Right lung (tissue), 10 donors: ENCODE measurements at places on chromosomes 5 and 9. TPM values are rescaled to one million over a fixed set of nuclear protein-coding genes. Genes with fewer than 3 reads are reported as not detected.
A peak's percentile ranks its signal among the peaks of the same experiment; 100 is the strongest.

The GABRA6 gene
- polyA plus RNA-seq, result not detected

The CCNI2 gene
- 0.82 TPM for polyA plus RNA-seq

The IRGM gene
- polyA plus RNA-seq, result 0.33 TPM

The GPR151 gene
- polyA plus RNA-seq, result not detected

The STING1 gene
- 70.6 TPM for polyA plus RNA-seq

The ZNF618 gene
- 29.5 TPM for polyA plus RNA-seq

The ADAMTSL1 gene
- 24.9 TPM for polyA plus RNA-seq

The GABRA1 gene
- polyA plus RNA-seq, result 0.60 TPM

The CTXN3 gene
- polyA plus RNA-seq, result not detected

- no peak for DNase-seq
These were observed 638.1 kb downstream of the ACTL7B start for GRCh38 chr9:108217431-108218349.

GRCh38 chr5:33841891-33842290 lies 49.9 kb downstream of the ADAMTS12 start:
- DNase-seq, result no peak

DNA sequence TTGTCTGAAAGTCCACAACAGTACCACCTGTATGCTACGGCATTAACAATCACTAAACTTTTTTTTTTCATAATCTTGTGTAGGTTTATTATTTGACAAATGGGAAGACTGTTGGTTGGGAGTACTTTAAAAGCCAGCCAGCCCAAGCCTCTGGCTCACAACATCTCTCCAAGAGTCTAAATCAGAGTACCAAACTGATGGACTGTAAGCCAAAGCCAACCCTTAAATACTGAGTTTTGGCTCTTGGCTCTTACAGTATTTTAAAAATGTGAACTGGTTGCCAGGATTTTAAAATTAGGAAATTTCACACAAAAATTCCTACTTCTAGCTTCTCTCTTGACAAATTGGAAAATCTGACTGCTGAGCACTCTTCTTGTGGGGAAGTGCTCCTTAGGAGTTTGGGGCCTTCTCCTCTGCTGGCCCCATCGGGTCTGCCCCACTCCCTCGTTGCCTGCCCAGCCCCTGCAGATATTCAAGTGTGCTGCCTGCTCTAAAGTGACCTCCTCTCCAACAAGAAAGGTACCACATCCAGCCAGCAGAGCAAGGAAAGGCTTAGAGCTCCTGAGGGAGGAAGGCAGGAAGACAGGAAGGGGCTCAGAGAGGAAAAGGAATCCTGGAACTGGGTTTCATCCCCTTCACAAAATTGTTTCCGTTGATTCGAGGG lies 21.8 kb upstream of the TMOD1 start:
- no peak for DNase-seq

- DNase-seq, result no peak
These were observed 209.1 kb upstream of the KCNN2 start for GRCh38 chr5:114152656-114153360.

- DNase-seq, result no peak
These were observed 20.0 kb downstream of the MOCS2 start for GRCh38 chr5:53089481-53089991.

DNA sequence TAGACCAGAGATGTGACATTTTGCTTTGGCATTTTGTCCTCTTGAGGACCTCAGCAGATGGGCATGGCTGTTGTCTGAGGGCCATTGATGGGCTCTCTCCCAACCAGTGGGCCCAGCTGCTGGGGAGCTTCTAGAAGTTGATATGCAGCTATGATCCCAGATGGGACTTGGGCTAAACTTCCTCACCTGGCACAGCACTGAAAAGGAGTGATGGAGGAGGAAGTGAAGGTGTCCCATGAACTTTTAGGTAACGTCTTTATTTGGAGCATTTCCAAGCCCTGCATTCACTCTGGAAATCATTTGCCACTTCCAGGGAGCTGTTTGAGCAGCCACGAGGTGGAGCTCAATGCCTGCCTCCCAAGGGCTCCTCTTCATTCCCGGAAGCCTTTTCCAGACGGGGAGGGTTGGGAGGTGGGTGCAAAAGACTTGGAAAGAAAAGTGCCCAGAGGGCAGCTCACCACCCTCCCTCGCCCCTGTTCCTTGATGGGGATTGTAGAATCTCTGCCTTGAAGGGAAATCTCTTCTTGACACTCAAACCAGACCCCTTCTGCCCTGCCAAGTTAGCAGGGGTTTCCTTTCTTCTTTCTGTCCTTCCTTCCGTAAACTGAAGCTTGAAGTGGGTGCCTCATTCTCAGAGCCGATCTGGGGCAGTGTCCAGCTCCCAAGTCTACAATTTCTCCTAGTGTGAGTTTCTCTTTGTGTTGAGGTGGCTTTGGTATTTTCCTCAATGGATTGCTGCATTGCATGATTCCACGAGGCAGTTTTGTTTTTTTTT lies 18.1 kb upstream of the NEUROG1 start:
- no peak for DNase-seq

GRCh38 chr5:2981652-2982051 lies 230.2 kb upstream of the IRX2 start:
- DNase-seq, result no peak

DNA sequence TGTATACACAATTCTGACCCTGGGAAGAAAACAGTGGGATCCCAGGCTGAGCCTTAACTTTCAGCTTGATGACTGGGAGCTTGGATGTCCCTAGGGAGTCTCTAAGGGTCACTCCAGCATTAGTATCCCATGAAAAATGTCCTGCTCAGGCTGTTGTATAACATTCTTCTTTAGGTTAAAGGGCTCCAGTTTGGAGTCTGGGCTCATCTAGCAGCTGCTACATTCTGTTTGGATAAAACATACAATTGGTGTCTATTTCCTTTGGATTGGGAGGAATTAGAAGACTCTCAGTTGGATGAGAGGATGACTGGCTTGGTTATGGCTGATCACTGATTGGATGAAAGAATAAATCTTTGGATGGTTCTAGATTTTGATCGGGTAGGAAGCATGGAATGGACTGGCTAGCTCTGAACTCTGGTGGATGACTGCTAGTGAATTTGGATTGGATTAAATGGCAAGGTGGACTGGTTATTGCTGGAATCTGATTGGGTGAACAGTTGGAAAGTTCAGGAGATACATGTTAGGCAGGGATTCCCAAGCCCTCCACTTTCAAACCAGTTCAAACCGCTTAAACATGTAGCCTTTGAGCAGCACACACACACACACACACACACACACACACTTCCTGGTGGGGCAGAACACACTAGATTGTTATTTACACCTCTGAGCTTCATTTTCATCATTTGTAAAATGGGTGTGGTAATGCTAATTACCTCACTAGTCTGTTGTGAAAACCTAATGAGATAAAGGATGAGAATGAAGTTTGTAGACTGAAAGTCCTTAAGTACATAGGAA lies 7.1 kb upstream of the MYOZ3 start:
- no peak for DNase-seq

GRCh38 chr5:123881759-123882244 lies 369.8 kb downstream of the CSNK1G3 start:
- DNase-seq, result no peak

GRCh38 chr5:146832985-146833732 lies 45.4 kb downstream of the PPP2R2B start:
- no peak for DNase-seq

DNA sequence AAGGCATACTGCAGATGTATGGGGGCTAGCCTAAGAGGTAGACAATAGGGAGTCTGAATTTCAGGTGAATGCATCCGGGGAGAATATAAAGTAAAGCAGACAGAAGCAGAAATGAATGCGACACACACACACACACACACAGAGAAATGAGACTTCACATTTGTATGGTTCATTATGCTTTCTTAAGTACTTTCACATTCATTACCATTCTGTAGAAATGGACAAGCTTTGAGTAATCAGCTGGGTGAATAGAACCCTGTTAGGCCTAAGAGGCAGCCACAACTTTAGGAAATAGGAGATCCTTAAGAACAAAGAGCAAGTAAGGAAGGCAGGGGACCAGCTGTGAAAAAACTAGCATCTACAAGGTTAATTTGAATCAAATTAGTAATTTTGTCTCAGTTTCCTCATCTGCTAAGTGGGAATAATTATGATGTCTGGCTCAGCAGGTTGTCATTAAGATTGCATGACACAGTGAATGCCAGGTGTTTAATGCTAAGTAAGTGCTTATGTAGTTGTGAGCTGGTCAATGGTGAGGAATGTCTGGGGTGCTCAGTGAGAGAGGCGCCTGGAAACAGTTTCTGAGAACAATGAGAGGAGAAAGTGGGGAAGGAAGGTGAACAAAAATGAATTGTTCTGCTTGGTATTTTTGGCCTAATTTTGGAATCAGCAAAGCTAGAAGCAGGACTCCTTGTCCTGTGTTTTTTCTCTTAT lies 265.8 kb upstream of the CLINT1 start:
- DNase-seq, result no peak

GRCh38 chr9:3507395-3508077 lies 18.3 kb downstream of the RFX3 start:
- DNase-seq, result no peak

- DNase-seq, result no peak
These were observed 36.0 kb upstream of the PTPN3 start for GRCh38 chr9:109534151-109534550.

DNA sequence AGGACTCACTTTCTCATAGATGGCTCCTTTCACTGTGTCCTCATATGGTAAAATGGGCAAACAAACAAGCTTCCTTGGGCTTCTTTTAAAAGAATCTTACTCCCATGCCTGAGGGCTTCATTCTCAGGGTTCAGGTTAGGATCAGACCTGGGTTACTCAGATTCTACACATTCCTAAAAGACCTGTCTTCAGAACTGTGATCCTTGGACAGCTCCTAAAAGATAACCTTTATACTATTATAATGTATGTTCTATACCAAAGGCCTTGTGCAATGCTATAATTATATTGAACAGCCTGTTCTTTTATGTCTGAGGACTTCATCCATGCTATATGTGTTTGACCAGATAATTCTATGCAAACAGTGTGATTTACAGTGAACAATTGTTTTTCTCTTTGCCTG lies 264.4 kb upstream of the CDH10 start:
- DNase-seq, result no peak

DNA sequence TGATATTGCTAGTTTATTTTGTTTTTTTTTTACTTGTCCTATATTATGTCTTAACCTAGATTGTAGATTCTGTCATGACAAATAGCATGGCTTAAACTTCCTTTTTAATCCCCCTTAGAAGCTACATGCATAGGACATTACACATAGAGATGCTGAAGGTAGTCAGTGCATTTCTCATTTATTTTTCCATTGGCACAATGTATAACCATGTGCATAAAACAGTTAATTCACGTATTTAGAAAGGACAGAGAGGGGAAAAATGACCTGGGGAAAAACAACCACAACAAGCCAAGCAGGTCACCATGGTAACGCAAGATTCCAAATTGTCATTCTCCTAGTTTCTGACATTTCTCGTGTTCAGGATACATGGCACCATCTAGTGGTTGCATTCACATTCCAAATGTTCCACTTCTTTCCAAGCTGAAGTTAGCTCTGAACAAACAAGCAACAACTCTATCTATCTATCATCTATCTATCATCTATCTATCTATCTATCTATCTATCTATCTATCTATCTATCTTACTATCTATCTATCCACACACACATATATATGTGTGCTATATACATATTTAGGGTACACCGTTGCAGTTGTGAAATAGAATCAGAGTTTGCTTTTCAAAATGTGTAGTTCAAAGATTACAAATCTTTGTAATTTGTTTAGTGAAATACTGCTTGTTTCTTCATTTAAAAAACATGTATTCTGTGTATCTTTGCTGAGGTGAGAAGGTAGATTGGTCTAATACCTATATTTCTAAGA lies 487.2 kb upstream of the ST8SIA4 start:
- DNase-seq, result peak; percentile 21

- peak; percentile 74 for DNase-seq
These were observed 68.4 kb downstream of the PSD2 start for GRCh38 chr5:139863855-139864558.

DNA sequence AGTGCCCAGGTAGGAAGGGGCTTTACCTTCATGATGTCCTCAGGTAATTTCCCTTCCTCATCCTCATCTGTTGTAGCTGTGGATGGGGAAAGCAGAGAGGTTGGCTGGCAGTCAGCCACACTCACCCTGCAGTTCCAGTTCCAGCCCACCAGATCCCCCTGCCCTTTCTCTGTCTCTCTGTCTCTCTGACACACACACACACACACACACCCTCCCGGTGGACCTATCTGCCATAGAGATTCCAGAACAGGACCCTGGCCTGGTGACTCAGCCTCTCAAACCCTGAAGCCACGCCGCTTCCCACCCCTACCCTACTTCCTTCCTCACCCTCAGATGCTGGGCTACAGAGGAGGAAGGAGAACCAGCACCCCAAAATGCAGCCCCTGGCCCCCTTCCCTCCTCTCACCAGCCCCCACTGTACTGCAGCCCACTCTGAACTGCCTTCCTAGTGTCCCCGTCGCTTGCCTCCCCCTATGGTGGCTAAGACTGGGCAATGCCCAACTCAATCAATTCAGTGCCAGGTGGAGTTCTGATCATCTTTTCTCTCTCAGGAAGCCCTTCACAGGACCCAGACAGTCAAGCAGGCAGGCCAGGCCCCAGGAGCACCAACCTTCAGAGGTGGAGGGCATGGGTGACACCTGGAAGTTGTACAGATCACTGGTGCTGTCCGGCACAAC lies 4.8 kb downstream of the IRF1 start:
- DNase-seq, result no peak

DNA sequence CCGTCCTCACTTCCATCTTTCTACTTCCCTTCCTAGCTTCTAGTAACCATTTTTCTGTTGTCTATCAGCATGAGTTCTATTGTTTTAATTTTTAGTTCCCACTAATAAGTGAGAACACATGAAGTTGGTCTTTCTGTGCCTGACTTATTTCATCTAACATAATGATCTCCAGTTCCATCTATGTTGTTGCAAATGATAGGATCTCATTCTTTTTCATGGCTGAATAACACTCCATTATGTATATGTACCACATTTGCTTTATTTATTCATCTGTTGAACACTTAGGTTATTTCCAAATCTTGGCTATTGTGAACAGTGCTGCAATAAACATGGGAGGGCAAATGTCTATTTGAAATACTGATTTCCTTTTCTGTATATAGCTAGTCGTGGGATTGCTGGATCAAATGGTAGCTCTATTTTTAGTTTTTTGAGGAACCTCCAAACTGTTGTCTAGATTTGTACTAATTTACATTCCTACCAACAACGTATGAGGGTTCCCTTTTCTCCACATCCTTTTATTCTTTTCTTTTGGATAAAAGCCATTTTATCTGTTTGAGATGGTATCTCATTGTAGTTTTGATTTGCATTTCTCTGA lies 50.3 kb downstream of the NSD1 start:
- DNase-seq, result no peak

DNA sequence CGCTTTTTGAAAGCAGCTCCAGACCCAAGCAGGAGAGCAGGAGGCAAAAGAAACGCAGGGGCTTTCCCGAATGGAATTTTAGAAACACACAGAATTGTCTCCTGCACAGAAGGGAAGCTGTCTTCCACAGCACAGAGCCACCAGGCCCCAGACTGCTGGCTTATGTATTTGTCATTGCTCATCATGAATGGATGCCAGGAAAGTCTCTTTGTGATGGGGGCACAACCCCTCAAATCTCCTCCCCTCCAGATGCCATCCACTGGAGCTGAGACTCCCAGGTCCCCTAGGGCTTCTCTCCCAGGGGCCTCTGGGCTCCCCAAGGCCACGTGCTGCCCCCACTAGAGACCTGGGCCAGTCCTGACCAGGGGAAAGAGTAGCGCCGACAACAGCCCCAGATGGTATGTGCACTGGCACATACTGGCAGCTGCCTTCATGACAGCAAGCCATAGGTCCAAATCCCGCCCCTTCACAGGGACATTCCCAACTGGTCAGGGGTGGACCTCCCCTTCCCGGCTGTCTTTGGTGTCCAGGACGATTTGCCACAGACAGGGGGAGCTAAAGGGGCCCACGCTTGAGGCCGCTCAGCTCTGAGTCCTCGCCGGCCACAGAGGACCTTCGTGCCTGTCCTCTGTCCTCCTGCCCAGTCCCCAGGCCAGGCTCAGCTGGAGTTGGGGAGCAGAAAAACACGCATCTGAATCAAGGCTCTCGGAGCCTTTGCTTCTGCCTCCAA lies 127.8 kb downstream of the KCNIP1 start:
- no peak for DNase-seq
